ENCODE measurements at places on chromosomes 6 and 20.

DNA sequence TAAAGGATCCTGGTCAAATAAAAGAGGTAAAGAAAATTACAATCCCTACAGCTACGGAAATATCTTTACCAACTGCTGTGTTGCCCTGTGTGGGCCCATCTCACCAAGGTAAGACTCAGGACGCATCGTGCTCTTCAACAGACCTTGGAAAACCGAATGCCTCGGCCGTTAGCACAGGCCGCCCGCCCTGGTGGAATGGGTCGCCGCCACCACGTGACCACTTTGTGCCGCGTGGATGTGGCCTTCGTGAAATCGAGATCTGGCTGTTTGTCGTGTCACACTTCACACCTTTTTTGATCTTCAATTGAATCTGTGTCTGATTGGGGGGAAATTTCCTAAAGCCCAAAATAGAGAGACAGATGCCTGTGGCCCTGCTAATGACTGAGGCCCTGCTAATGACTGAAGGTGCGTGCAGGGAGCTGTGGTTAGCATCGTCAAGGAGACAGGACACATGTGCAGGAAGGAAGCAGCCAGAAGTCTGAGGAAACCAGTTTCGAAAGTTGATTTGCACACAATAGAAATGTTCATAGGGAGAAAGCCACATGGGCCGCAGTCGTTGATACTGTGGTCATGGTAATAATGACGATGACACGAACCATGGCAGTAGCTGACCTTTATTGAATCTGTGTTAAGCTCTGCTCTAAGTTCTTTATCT is 175.7 kb upstream of the SNX9 start:
- no peak for DNase-seq

- no peak for DNase-seq
Measured at GRCh38 chr6:82958551-82958950, 107.1 kb downstream of the UBE3D start.

GRCh38 chr6:160659562-160659961 is 4.5 kb downstream of the LPA start:
- no peak for DNase-seq

- no peak for DNase-seq
Measured at GRCh38 chr20:58054082-58054779, 174.2 kb downstream of the ANKRD60 start.

- no peak for DNase-seq
Measured at GRCh38 chr6:12369781-12370262, 79.7 kb downstream of the EDN1 start.

DNA sequence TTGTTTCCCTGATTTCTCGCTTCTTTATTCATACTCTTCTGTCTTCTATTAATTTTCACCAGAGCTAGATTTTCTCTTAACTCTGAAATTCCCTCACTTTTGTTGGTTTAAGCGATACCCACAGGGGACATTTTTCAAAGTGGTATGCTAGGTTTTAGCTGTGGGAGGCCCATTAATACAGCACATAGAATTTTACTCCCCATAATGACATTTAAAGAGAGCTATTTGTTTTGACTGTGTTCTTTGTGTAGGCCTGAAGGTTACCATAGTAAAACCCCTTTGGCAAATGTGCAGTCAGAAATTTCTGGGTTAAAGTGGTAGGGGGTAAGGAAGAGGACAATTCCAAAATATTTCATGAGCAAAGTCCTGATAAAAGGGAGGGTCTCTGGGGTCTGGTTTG is 721.1 kb upstream of the CITED2 start:
- DNase-seq = no peak

GRCh38 chr20:1479831-1480595 is 11.2 kb downstream of the SIRPB2 start:
- no peak for DNase-seq

DNA sequence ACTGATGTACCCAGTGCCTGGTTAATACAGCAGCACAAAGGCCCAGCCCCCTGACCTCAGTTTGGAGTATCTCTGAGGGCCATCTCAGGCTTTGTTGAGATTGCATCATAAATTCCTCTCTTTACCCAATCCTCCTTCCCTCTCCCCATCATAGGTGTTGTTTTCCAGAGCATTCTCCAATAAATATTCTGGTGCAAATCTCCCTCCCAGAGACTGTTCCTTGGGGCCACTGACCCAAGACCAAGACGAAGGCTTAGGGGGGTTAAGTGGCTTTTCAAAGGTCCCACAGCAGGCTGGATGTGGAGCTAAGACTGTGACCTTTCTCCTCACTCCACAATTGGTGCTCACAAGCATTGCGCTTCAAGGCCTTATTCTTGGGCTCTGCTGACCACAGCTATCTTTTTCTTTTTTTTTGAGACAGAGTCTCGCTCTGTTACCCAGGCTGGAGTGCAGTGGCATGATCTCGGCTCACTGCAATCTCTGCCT is 72.4 kb upstream of the ZMYND8 start:
- no peak for DNase-seq

- DNase-seq = no peak
Measured at GRCh38 chr6:122697458-122697857, 82.1 kb upstream of the FABP7 start.

- no peak for DNase-seq
Measured at GRCh38 chr6:113649880-113650609, 207.1 kb upstream of the MARCKS start.

GRCh38 chr20:44731657-44732056 is 14.0 kb upstream of the KCNK15 start:
- no peak for DNase-seq

DNA sequence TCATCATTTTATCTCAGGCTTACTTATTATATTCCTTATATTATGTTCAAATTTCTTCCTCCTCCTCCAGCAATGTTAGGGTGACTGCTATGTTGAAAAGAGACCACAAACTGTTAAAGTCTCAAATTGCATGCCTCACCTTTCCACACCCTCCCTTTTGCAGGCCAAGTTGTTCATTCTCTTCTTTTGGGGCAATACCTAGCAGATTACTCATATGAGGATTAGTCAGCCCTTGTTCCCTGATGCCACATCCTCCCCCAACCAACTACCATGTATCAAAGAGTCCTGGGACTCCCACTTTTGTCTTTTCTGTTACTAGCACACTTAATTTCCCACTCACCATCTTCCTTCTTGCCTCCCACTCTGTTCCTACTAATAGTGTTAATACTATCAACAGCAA is 434.7 kb downstream of the BCKDHB start:
- DNase-seq = peak; percentile 88

- DNase-seq = peak; percentile 52
Measured at GRCh38 chr6:132247381-132248159, 153.7 kb downstream of the MOXD1 start.

GRCh38 chr6:33988121-33989015 is 157.5 kb downstream of the GRM4 start:
- DNase-seq = no peak

- DNase-seq = peak; percentile 82
Measured at GRCh38 chr6:26105842-26106241, 18.6 kb downstream of the HFE start.

All from AG10803 (cell line).